Panc1 (cell line): ENCODE measurements at places on chromosomes 2 and 18. TPM values are rescaled to one million over a fixed set of nuclear protein-coding genes. Genes with fewer than 3 reads are reported as not detected.

GKN2 gene
- total RNA-seq: not detected

GRCh38 chr18:75433098-75433497, 5.6 kb upstream of the SMIM21 start:
- no peak for DNase-seq

DNA sequence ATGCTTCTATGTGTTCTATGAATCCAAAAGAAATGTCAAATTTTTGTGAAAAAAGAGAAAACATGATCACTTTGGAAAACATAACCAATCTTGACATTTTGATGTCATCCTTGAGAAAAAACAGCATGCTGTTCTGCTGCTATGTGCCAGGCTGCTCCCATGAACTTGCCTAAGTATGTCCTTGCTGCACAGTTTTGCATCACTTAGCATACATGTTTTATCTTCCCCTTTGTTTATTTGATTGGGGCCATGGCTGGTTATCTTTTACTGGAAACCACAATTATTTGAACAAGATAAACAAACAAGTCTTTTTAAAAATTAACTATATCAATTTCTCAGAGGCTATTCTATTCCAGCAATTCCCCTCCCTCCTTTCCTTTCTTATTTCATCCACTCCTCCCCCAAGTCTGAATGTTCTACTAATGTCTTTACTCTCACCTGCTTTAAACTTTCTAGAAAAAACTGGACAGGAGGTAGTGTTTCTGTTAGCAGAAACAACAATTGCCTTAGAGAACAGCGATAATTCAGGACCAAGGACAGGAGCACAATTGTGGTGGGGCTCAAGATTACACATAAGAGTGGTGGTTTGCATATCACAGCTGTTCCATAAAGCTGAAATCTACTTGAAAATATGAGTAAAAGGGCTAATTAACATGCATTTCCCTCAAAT, 6.7 kb downstream of the AOX1 start:
- DNase-seq: no peak

DNA sequence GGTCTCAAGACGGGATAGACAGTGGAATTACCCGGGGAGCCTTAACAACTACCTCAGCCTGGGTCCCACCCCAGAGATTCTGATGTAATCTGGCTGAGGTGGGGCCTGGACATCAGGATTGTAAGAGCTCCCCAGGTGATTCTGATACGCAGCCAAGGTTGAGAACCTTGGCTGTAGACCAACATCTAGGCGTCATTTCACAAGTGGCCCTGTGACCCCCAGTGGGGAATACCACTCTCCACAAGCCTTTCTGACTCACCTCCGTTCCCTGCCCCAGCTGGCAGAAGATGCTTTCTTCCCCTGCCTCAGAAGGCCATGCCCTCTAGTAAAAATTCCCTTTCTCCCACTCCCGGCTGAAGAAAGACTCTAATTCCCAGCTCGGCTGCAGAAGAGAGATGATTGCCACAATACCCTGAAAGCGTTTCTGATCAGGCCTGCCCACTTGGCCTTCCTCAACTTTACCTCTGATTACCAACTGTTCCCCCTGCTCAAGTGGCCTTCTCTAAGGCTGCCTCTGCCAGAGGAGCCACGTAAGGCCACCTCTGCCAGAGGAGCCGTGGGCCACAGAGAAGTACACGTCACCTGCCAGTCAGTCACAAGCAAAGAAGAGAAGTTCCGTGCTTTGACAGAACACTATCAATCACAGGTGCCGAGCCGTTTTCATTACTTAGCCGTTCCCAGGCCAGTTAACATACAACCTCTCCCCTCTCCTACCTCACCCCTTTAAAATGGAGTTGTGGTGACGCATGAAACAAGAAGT, 116.8 kb upstream of the PKDCC start:
- no peak for DNase-seq

- no peak for DNase-seq
These were observed 323.8 kb upstream of the GALNT5 start for GRCh38 chr2:156933645-156934225.

- DNase-seq: no peak
These were observed 19.6 kb upstream of the RPIA start for GRCh38 chr2:88671786-88672427.

DNA sequence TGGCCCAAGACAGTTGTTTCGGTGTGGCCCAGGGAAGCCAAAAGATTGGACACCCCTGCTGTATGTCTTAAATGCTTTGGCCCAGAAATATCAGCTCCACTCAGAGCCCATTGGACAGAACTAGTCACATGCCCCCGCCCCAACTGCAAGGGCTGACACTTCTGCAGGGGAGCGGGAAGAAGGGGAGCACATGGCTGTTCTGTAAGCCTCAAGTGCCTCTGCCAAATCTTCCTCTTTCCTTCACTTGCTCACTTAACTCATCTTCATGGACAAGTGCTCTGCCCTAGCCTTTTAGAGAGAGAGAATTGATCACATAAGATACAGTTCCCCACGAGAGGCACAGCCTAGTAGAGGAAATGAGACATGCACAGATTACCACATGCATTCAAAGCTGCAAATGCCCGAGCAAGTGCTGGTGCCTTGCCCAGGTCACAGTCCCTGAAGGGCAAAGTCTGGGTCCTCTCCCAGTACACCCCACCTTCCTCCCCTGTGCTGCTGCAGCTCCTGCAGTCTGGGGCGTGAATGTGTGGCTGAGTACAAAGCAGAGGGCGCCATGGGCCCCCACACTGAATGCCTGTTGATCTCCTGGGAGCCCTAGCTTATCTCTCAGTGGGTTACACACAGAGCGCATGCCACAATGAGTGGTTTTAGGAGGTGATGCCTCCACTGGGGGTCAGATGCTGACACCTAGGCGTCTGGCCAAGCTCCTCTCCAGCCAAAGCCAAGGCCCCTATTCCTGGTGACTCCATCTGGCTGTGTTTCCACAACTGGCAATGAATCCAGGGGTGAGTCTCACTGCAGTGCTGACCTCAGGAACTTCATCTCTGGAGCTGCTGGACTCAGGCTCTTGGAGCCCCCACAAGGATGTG, 135.3 kb downstream of the CTIF start:
- no peak for DNase-seq

DNA sequence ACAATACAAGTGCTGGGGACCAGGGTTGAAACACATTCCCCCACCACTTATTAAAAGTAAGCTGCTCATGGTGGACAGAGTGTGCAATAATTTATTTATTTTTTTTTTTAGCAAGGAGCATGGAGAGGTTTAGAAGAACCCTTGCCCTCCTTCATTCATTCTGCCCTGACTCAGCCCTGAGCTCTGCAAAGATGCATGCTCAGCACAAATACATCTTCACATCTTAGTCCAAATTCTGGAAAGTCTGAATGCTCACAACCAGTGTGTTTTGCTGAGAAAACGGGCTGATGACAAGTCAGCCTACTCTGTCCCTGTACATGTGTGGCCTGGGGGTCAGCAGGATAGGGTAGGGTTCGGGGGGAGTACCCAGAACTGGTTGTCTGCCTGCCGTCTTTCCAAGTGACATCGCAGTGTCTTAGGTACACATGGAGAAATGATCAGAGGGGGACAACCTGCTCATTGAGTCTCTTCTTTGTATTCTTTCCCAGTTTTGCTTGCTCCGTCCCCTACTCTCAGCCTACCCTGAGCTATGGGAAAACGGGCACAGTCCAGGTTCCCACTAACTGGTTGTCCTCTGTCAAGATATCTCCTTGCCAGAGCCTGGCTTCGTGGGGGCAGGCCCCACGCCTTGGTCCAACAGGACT, 76.4 kb downstream of the ADD2 start:
- DNase-seq: no peak

- no peak for DNase-seq
These were observed at the start of gene SERTAD2 for GRCh38 chr2:64653109-64654062. Gene SERTAD2 (minus strand): TSS chr2:64653913. CDS start chr2:64636871, 17,042 bp downstream.
